Fibroblast of skin of left quadriceps (primary cell): ENCODE measurements at places on chromosomes 2 and 18.

DNA sequence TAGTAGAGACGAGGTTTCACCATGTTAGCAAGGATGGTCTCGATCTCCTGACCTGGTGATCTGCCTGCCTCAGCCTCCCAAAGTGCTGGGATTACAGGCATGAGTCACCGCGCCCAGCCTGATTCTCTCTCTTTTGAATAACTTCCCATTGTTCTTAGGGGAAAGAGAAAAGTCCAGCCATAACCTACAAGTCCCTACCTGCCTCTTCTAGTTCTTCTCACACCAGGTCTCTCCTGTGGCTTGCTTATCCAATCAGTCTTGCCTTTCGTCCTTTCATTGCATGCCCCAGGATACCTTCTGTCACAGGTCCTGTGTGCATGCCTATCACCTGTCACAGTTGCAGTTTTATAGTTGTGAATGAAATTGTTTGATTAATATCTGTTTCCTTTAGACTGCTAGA, 148.1 kb downstream of the SLC4A3 start:
- no peak for DNase-seq

- no peak for DNase-seq
Measured at GRCh38 chr2:14752295-14752694, 119.8 kb downstream of the LRATD1 start.

GRCh38 chr2:16320716-16321115, 344.9 kb downstream of the CYRIA start:
- DNase-seq, result no peak

DNA sequence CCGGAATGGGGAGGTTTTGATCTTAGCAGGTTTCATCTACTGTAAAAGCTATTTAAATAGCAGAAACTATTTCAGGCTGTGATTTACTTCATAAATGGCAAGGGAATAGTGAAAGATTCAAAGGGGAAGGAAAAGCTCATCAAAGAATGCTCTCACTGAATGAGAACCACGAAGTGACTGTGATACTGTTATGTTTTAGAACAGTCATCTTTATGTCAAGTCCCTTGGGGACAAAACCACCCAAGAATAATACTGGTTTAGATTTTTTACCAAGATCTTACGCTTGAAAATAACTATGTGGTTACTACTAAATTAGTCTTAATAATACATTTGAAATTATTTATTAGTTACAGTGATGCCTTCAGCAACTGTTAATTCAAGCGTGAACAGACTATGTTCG, 28.1 kb downstream of the FARSB start:
- DNase-seq, result no peak

DNA sequence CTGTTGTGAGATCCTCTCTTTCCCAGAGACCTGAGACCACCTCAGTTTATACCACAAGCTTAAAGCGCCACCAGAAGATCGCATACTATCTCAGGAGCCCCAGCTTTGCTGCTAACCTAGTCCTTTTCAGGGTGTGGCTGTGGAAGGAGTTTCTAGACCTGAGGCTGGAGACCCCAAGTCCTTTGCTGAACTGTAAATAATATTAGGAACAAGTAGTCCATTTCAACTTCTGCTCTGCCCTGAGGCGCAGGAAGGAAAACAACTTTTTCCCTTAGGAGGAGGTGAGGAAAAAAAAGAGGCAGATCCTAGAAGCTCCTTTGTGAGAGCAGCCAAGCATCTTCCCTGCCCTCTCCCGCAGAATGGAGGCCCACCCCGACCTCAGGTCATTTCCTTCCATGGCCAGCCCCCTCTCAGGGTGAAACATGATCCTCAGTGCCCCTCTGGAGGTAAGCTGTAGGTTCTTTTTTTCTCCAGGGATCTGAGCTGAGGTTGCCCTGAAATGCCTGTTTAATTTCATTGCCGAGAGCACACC, 122.8 kb upstream of the LGALSL start:
- no peak for DNase-seq

- no peak for DNase-seq
Measured at GRCh38 chr2:162221064-162221463, 22.2 kb downstream of the FAP start.

DNA sequence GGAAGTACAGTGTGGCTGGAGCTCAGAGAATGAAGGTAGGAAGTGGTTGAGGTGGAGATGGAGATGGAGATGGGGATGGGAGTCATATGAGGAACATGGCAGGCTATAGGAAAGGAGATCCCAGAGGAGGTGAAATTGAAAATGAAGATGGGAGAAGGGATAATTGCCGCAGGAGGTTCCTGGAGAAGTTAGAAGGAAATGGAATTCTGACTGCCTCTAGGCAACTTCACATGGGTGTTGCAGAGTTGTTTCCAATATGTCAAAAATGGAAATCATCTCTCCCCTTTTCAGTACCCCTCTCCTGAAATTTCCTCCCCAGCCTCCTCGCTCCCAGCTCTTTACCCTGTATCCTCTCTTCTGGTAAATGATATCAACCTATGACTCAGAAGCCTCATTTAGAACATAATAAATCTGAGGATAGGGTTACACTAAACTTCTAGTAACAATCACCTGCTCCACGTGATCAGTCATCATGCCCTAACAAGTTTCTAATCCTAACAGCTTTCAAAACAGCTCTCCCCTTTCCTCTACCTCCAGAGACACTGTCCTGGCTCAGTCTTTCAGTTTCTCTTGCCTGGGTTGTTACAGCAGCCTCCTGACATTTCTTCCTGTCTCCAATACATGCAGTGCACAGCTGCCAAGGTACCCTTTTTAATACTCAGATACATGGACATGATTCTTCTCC, 201.9 kb upstream of the RBMS1 start:
- no peak for DNase-seq

DNA sequence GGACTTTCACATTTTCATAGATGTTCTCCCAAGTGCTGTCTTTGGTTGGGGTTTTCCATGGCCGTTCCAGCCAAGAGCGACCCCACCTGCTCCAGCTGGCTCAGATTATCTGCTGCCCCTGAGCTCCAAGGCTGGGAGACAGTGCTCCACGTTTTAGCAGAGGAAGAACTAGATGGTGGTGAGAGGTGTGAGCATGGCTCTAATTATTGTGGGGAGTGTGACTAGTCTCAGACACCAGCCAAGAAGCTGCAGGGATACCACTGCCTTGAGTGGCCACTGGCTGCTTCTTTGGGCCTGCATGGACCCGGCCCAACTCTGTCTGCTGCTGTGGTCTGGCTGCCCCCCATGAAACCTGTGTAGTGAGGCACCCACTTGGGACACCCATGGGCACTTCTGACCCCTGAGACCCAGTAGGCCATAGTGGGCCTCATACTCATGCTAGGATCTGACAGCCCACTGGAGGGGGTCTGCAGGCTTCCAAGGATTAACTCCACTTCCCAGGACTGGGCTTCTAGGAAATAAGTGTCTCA, 2.8 kb upstream of the NCL start:
- no peak for DNase-seq

GRCh38 chr2:162473296-162473695, 129.4 kb downstream of the GCA start:
- no peak for DNase-seq

DNA sequence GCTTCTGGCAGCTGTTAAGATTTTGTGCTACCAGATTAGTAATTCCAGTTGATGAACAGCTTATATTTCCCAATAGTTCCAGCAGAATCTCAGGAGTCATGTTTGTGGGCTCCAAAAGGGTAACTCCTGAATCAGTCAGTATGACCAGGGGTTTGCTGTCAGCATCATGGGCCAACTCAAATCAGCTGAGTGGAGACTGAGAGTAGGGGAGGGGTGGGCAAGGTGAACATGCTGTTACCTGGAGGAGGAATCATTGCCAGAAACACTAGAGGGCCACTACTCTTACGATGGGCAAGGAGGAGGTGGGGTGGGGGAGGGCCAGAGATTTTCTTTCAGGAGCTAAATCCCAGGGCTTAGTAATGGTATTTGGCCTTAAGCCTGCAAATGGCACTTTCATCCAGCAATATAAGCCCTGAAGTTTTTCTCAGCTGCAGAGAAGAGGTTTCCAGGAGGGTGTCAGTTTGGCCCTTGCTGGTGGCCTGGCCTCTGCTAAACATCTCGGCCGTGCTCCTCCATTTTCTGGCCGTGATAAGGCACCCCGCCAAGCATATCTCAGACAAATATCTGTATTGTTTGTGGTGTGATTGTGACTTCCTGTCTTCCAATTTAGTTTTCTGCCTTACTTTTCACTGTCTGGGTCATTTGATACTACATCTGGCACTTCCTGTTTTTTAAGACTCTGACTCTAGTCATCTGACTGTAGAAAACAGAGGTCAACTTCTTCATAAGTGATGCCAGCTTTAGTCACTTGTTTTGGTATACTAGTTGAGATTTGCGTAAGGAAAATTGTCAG, 120.5 kb upstream of the CXCR4 start:
- DNase-seq, result no peak

DNA sequence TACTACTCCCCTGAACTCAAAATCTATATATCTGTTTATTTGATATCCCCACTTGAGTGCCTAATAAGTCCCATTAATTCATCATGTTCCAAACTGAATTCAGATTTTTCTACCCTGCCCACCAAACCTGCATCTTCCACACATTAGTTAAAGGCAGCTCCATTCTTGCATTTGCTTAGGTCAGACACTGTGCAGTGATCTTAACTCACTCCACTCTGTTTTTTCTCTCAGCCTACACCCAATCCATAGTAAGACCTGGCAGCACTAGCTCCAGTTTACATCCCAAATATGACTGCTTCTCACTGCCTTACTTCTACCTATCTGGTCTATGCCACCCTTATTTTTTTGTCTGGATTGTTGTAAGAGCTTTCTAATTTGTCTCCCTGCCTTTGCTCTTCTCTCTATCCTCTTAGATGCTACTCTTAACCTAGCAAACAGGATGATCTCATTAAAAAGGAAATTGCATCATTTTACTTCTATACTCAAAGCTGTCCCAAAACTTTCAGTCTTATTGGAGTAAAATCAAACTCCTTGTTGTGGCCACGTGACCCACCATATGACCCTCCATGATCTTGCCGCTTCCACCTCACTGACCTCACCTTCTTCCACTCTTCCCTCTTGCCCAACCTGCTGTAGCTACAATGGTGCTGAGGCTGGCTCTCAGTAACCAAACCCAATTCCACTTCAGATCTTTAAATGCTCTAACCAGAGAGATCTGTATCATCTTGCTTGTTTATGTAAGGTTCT, 274.9 kb upstream of the FANCL start:
- DNase-seq, result no peak

- no peak for DNase-seq
Measured at GRCh38 chr18:813172-814071, 1.4 kb upstream of the YES1 start.

DNA sequence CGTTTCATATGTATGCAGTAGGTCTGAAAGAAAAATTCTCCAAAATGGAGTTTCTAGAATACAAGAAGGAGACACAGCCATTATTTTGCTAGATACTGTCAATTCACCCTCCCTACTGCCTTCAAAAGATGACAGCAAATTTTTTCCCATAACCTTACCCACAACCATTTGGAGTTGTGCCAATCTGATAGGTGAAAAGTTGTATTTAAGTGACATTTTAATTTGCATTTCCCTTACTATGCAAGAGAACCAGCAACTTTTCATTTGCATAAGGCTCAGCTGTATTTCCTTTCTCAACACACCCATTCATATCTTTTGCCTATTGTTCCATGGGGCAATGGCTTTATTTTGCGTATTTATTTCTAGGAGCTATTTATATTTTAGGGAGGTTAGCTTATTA, 31.4 kb upstream of the IL18RAP start:
- no peak for DNase-seq

GRCh38 chr2:8800821-8801220, 36.6 kb downstream of the KIDINS220 start:
- no peak for DNase-seq

- no peak for DNase-seq
Measured at GRCh38 chr2:190649798-190650390, 1.0 kb downstream of the NAB1 start.

GRCh38 chr18:75041586-75041985, 167.4 kb downstream of the PTGR3 start:
- no peak for DNase-seq

DNA sequence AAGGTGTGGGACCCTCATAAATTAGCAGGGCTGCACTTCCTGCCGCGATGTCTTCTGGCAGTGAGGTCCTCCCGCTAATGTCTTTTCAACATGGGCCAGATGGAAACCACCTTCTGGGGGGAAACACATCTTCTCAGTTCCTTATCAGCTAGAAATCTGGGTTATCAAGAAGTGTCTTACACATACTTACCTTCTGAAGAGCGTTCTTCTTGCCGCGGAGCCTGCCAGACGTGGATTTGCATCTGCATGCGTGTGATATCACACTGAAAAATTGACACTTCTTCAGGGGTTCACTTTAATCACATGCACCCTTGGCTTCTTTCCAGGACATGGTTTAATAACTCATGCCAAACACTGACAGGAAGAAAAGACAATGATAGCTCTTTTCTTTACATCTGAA, 163.5 kb upstream of the SOX11 start:
- no peak for DNase-seq

DNA sequence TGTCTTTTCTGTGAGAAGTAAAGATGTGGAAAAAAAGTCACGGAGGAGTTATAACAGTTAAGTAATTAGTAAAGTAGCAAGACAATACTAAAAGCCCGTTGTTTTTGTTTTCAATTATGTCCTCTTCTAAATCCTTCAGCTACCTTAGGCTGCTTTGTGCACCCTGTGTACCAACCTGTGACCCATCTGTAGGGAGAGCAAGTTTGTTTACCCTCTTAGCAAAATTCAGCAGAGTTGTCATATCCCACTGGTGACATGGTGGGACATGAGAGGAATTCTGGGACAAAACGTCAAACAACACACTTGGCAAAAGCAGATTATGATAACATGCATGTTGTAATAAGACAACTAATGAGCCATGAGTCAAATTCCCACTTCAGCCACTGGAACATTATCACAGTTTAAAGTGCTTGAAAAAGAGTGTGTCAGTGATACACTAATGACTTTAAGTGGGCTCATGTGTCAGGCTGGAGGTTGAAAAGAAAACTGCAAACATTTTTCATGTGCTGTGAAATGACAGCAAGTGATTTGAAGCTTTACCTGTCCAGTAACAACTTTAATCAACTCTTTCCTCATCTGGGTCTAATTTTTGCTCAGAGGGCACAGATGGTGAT, 392.8 kb upstream of the ACVR2A start:
- DNase-seq, result no peak

DNA sequence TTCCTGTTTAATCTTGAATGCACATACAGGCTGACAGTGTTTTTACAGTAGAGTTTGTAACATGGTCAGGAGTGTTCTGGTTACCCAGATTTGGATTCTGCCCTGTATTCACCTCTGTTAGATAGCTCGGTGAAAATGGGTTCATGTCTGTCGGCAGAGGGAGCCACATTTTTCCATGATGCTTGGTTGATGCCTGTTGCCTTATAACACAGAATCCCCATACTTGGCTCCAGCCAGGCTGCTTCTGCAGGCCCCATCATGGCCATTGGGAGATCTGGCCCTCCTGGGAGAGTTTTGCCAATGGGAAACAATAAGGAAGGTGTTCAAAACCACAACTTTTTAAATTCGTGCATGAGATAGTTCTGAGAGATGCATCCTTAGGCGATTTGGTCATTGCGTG, 78.1 kb downstream of the WDSUB1 start:
- no peak for DNase-seq

GRCh38 chr2:148622366-148622765, 22.2 kb upstream of the EPC2 start:
- DNase-seq, result no peak

- DNase-seq, result no peak
Measured at GRCh38 chr2:222212571-222212970, 86.2 kb downstream of the PAX3 start.
